Stimulated activated CD4-positive, alpha-beta T cell treated with anti-CD3 and anti-CD28 coated beads, Interleukin-4, amount 100 ng/mL, for 24 hours (primary cell): ENCODE measurements at places on chromosomes 11 and 22.

DNA sequence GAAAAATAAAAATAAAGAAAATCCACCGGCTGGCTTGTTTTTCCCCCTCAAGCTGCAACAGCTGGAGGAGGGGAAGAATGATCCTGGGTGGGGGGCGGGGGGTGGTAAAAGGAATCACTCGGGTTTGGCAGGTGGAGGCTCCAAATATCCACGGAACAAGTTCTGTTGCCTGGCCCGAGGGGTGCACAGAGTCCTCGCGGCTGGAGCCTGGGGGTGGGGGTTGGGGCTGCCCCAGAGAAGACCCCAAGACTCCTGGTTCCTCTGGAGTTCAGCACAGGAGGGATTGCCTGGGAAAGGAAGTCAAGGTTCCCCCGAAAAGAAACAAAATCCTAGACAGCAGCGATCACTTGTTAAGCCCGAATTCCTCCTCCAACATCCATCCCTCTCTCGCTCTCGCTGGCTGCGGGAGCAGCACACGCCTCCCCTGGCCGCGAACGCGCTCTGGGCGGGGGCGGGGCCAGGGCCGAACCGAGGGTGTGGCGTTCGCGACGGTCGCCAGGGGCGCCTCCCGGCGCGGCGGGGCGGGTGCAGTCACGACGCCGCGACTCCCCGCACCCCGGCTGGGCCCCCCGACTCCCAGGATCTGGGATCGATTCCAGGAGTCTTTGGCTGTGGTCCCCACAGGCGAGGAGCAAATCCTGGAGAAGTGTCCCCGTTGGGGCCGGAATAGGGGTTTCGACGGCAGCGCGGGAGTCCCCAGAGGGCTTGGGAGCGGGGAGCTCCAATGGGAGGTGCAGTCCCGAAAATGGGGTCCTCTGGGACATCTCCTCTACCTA is at the start of gene KCNA4:
KCNA4 (minus strand) TSS at position 443 of the 776 bp plus-strand sequence. CDS start 4,352 bp downstream, outside the sequence.
- DNase-seq = no peak

DNA sequence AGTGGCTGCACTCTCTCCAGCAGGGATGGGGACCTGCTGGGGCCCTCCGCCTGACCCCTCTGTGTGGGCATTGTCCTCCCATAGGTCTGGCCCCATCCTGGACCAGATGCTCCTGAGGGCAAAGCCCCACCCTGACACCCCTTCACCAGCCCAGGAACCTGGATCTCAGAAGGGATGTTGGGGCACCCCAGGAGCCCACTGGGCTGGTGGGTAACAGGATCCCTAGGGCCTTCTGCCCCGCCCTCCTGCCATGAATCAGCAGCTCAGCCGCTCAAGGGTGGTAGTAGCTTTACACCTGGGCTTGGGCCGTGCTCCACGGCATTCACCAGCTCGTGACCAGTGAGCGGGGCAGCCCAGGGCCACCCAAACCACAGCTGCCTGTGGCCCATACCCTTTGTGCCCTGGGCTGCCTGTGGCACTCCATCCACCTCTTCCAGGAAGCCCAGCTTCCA is 1.0 kb upstream of the MAPK12 start:
- DNase-seq = no peak

- no peak for DNase-seq
Observed at GRCh38 chr11:1281326-1281973, 28.0 kb downstream of the TOLLIP start.

DNA sequence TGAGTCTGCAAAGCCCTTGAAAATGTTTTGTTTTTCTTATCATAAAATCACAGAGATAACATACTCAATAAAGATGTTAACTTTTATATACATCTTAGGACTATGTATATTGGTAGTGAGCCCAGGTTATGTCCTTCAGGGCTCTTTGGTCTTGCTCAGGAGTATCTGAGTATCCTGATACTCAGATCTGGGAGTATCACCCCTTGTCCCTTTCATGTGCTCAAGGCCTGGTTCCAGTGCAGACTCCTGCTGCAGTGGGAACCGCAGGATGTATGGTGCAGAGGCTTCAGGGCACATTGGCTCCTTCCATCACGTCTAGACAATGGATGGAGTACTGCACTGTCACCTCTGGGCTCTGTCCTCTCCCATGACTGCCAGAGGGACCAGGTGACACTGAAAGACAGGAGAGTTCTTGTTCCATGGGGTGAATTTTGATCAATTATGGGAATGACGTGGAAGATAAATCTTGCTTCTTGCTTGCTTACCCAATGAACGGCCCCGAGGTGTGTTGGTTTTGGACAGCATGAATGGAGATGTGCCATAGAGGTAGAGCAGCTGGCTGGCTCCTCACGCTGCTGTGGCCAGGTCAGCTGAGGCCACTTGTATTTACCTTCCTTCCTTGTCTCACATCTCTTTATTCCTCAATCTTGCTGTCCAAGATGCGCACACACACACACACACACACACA is 215.5 kb downstream of the ARHGAP42 start:
- DNase-seq = no peak

- DNase-seq = no peak
Observed at GRCh38 chr22:25672289-25673084, 69.5 kb upstream of the MYO18B start.

DNA sequence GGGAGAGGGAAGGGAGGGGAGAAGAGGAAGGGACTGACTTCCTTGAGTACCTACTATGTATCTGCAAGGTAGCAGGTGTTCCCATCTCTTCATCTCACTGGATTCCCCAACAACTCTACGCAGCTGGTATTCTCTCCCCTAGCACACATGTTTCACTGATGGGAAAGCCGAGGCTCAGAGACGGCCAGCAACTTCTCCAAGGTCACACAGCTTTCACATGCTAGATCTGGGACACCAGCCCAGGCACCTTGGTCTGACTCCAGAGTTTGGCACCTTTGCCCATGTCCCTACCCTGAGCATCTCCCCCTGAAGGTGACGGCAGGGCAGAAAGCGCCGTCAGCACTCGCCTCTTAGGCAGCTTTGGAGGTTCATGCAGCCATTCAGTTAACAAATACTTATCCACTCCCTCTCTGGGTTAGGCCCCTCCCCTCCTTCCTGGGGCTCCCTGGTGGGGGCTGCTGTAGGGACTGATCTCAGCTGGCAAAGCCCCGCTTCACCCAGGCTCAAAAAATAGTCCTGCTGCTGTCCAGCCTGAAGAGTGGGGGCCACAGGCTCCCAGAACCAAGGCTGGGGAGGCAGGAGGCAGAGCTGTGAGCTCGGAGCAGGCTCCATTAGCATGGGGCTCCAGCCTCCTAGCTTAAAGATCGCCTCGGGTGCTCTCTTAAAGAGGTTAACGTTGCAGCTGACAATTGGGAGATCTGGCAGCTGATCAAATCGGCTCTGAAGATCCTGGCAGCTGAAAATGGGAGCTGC is 79.4 kb downstream of the IGLL1 start:
- DNase-seq = no peak

- no peak for DNase-seq
Observed at GRCh38 chr11:3106736-3107524, 49.7 kb upstream of the CARS1 start.

GRCh38 chr11:8201644-8202365 is 33.0 kb upstream of the RIC3 start:
- no peak for DNase-seq

DNA sequence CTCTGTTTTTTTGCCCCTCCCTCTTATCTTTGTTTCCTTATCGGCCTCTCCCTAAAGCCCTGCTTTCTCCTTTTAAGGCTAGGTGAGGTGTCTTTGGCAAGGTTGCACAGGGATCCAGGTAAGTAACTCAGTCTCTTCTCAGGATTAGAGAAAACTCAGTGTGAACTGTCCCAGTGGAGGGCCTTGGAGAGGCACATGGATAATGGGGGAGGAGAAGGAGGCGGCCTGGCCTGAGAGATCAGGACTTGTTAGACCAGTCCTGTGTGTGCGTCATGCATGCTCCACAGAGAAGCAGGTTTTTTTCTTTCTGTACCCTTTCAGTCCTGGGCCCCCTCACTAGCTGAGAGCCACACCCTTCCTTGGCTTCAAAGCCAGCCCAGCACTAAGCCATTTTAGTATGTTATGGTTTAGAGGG is 19.9 kb downstream of the CTNND1 start:
- DNase-seq = no peak

GRCh38 chr11:43557553-43558110 is 122.9 kb upstream of the HSD17B12 start:
- no peak for DNase-seq

DNA sequence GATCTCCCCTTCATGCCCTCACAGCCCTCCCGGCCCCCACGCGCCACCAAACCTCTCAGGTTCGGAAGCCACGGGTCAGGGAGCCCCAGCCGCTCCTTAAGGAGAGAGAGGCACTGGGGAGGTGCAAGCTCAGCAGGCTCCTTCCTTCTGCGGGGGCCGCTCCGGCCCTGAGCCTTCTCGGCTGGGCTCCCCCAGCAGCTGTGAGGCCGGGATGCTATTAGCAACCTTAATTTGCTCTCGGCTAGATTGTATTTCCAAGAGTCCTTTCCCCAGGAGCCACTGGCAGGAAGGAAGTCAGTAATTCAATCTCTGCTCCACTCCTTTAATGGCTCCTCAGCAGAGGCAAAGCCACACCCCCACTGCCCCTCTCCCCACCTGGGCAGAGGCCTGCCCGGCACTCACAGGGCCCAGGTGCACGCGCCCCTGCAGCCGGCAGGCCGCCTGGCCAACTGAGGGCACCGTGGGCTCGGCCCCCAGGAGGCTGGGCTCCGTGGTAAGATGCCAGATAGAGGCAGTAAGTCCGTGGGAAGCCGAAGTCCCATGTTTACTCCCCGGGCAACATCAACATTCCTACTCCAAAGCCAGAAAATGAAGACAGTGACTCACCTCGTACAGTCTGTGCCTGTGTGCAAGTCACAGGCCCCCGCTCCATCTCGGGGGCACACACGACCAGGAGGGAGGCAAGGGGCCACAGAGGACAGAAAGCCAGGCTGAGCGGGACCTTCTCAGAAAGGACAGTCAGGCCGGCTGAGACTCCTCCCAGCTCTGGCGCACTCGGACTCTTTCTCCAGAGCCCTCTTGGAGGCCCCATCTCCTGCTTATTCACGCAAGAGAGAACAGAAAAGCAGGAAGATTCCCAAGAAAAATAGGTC is 5.2 kb downstream of the IGSF9B start:
- DNase-seq = no peak

DNA sequence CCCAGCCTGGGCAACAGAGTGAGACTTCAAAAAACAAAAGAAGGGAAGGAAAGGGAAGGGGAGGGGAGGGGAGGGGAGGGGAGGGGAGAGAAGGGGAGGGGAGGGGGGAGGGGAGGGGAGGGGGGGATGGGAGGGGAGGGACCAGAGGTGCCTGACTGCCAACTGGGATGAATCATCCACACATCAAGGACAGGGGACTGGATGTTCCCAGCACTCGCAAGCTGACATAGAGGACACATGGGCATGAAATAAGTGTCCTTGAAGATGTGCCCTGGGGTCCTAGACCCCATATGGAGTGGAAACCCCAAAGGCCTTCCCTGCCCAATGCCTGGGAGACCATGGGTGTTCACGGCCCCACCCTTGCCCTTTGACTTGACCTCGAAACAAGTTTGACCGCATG is 19.8 kb downstream of the TST start:
- no peak for DNase-seq

GRCh38 chr22:31947296-31947695 is 3.0 kb downstream of the YWHAH start:
- DNase-seq = peak; percentile 36

DNA sequence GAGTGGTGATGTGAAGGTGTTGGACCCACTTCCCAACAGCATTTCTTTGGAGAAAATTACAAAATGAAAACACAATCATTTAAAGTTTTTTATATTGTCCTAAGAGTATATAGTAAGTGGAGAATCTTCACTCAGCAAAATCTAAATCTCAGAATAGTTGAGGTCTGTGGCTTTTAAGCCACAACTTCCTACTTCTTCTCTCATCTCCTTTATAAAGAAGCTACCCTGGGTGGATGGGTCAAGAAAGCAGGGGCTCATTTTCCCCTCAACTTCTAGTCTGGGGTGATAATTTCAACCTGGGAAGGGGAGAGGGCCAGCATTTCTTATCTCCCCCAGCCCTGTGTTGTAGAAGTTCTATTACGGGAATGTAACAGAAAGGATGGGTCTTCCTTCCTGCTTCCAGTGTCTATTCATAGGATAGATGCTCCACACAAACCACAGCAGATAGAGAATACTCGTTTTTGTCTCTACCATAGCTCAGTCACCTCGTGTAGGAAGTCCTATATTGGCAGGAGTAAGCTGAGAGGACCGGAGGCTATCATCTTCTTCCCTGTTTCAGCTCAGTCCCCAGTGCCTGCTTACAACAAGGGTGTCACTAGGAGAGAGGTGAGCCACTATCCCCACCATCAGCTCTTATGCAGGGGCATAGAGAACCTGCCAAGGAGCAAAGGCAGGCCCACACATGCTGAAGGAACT is 341.5 kb downstream of the CASP12 start:
- no peak for DNase-seq

DNA sequence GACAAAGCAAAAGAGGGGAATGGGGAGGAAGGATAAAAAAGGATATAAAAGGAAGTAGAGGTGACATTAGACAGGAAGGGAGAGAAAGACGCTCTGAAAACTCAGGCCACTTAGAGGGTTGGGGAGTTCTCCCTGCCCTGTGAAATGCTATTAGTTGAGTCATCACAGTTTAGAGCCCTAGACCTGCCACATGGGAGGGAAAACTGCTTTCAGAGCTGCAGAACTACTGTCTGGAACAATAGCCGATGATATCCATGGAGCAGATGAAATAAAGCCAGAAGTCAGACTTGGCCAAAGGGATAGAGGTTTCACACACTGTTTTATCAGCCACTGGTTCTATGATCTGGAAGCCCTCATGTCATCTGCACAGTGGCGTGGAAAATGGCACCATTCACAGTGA is 157.9 kb downstream of the NCAM1 start:
- DNase-seq = no peak

DNA sequence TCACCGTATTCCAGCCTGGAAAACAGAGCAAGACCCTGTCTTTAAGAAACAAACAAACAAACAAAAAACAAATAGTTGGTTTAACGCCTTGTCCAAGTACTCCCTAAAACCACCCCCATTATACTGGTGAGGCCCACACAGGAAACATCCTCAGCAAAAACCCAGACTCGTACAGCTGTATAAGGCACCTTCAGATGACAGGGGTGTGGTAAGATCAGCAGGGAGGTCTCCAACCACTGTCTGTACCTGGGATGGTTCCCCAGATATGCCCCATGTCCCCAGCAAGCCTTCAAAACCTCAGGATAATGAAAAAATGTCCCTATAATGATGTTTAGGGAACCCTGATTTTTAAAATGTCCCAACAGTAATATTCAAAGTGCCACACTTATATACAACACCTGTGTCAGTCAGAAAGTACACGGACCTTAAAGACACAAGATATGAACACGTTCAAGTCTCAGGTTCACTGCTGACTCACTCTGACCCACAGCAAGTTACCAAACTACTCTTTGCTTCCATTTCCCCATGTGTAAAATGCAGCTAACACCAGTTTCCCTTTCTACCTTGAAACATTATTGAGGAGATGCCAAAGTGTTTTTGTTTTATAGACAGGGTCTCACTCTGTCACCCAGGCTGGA is 9.3 kb downstream of the SF3A1 start:
- DNase-seq = peak; percentile 14

GRCh38 chr11:8285228-8285627 is 21.6 kb upstream of the LMO1 start:
- DNase-seq = no peak
